Bone marrow (tissue), 2 donors: ENCODE measurements at places on chromosomes 3 and 15.
A peak's percentile ranks its signal among the peaks of the same experiment; 100 is the strongest.

- DNase-seq: no peak
Measured at GRCh38 chr3:169475576-169475975, 187.9 kb downstream of the MECOM start.

DNA sequence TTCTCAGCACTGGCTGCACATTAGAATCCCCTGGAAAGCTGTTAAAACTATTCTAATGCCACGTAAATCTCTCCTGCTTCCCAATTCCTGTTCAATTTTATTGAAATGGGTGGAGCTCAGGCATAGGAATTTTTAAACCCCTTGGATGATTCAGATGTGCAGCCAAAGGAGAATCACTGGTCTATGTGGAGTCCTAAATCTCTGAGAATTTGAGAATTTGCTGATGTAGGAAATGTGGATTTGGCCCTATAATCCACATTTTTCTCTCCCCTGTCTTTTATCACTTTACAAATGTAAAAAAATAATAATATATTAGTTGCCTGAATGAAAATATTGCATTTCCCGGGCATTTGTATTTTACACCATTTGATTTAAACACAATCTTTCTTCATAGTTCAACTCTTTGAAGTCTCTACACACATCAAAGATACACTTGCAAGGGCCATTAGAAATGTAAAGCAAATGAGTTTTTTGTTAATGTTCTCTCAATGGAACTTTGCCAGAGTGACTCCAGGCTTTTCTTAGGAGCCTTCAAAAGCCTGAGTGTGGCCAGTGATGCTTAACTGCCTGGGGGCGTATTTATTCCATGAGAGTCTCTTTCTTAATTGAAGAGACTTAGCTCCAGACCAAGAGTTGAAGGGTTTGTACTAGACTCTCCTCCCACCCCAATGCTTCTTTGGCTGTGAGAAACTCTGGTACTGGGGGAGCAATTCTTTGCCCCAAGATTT lies 48.8 kb upstream of the PTX3 start:
- DNase-seq: no peak

- DNase-seq: no peak
Measured at GRCh38 chr3:123380261-123380660, 68.6 kb downstream of the ADCY5 start.

GRCh38 chr3:113531826-113532697 lies at the start of gene SIDT1:
Gene SIDT1, plus strand, starts transcription at chr3:113532555. Its CDS starts 467 bp downstream, at chr3:113533022.
- DNase-seq: peak; percentile 31

DNA sequence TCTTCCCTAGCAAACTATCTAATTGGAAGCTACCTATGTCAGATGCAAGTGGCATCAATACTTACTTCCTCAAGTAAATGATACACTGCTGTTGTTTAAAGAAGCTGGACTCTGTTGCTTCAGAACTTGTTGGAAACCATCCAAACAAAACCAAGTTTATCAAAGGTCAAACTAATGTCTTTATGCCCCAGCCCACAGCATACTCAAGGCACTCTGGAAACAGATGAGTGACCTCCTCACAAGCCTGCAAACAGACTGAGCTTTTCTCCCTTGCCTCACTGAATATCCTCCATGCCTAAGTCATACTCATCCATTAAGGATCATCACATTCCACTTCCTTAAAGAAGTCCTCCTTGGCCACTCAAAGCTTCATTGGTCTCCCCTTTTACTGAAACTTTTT lies 107.4 kb upstream of the ACP3 start:
- DNase-seq: no peak

DNA sequence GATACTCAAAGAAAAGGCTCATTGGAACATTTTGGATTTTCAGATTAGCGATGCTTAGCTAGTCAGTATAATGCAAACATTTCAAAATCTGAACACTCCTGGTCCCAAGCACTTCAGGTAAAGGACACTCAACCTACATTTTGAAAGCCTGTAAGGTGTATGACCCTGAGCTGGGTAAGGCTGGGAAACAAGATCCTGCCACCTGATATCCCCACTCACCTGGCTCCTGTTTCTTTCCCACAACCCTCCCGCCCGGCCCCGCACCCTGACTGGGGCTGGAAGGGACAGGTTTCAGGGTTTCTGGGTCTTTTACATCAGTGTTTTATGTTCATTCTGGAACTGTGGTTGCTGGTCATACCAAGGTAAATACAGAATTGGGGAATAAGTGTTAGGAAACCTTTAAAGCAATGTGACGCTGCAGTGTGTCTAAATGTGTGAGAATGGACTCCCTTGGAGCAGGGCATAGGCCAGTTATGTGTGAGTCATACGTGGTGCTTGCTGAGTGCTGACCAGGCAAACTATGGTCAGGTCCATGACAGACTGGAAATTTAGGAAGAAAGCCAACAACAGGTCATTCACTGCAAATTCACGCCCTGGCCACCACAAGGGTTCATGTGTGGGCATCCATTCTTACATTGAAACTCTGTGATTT lies 22.9 kb downstream of the CTXND1 start:
- DNase-seq: no peak

DNA sequence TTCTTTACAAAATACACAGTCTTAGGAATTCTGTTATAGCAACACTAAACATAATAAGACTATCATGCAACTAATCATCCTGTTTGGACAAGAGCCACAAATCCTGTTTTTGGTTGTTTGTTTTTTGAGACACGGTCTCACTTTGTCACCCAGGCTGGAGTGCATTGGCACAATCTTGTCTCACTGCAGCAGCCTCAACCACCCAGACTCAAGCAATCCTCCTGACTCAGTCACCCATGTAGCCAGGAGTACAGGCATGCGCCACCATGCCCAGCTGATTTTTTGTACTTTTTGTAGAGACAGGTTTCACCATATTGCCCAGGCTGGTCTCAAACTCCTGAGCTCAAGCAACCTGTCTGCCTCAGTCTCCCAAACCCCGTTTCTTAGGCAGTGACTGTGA lies 28.3 kb downstream of the NEDD4 start:
- no peak for DNase-seq

GRCh38 chr15:46126581-46126980 lies 491.8 kb downstream of the SQOR start:
- no peak for DNase-seq

DNA sequence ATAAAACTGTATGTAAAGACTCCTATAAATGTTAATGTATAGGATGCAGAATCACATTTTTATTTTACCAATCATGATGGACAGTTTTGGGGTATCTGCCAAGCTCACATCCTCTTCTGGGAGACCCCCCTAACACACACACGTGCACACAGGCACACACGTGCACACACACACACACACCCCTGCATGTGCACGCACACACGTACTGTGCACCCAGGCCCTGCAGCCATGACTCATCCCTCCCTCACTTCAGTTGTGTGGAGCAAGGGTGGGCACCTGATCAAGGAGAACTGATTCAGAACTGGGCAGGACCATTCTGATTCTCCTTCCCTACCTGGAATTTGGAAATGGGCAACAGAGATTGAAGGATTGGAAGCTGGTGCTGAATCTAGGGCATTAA lies 16.0 kb upstream of the MINDY4B start:
- DNase-seq: no peak

DNA sequence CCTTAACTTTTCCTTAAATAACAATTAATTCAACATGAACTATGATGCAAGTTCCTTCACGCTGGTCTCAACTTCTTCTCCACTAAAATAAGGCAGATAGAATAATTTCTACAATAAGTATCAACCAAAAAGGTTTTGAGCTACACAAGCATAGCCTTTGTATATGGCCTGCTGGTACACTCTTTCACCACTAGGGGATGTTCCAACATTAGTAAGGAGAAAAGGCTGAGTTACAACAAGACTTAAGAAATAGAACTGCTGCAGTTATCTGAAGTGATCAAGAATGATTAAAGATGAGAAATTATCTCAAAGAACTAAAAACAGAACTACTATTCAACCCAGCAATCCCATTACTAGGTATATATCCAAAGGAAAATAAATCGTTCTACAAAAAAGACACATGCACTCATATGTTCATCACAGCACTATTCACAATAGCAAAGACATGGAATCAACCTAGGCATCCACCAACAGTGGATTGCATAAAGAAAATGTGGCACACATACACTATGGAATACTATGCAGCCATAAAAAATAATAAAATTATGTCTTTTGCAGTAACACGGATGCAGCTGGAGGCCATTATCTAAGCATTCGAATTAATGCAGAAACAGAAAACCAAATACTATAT lies 14.4 kb downstream of the ATP13A3 start:
- DNase-seq: no peak

DNA sequence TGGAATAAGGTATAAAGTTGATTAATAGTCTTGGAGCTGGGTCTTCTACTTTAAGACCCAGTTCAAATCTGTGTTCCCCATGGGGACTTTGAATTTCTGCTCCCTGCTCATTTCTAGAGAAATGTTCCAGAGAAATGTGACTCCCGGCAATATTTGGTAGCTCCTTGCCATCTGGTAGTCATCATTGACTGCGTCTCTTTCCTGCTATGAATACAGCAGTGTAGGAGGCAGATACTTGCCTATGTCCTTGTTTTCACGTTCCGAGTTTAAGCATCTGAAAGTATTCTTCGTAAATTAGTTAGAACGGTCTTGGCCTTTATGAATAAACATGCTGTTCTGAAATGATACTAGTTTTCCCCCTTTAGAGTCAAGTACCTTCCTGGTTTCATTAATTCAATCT lies 352.9 kb downstream of the PTPRG start:
- no peak for DNase-seq

DNA sequence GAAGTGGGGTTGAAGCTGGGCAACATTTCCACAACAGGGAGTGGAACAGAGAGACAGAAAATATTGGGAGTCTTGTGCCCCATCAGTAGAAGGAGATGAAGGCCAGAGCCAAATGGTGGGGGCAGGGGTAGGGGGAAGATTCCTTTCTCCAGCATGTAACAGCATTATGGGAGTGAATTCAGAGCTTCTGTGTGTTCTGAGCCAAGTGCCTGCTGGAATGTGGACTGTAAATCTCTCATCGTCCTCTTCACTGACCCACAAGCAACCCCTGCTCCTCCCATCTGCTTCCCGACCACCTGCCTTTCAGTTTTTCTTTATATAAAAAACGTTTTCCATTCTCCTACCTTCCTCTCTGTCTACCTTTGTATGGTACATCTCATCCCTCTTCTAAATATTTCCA lies 344.2 kb upstream of the TPRG1 start:
- DNase-seq: no peak

GRCh38 chr3:127762077-127762786 lies 60.1 kb downstream of the MGLL start:
- peak; percentile 69 for DNase-seq

- DNase-seq: no peak
Measured at GRCh38 chr15:27486683-27487647, 516.0 kb downstream of the GABRG3 start.

- DNase-seq: no peak
Measured at GRCh38 chr15:90427185-90427584, 39.1 kb downstream of the IQGAP1 start.

DNA sequence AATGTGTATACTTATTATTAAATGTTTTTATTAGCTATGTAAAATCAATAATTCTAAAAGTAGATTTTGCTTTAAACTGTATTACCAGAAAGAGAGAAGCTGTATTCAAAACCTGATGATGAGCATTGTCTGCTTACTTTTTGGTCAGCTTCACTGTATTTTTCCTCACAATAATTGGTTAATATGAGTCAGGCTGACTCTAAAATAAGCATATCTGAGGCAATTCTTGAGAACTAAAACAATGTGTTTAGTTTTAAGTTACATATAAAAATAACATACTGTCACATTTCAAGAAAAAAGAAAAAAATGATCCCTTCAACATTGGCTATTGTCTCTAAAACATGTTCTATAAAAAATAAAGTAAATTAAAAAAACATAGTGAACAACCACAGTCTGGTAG lies 66.1 kb downstream of the EPHA3 start:
- DNase-seq: no peak

- no peak for DNase-seq
Measured at GRCh38 chr15:70039917-70040316, 57.8 kb downstream of the TLE3 start.

DNA sequence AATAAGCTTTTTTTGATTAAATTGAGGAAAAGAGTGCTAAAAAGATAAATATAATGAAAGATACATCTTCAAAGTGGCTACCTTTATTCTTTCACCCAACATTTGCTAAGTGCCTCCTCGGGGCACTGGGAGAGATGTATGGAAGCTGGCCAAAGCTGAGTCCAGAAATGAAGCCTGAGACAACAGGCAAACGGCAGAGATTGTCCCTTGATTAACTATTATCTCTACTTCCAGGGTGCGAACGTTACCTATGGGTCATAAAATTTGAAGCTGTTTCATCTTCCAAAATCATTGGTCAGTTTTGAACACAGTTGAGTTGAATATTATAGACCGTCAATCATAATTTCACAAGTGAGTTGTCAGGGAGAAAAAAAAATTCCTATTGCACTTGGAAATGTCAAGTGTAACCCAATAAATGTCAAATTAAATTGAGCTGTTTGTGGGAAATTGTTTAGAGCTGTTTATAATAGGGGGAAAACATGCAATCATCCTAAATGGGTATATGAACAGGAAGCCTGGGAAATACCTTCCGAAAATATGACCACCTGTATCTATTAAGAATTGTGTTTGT lies 73.9 kb downstream of the SUCLG2 start:
- DNase-seq: no peak

GRCh38 chr3:158712443-158712842 lies 19.8 kb downstream of the RARRES1 start:
- no peak for DNase-seq

DNA sequence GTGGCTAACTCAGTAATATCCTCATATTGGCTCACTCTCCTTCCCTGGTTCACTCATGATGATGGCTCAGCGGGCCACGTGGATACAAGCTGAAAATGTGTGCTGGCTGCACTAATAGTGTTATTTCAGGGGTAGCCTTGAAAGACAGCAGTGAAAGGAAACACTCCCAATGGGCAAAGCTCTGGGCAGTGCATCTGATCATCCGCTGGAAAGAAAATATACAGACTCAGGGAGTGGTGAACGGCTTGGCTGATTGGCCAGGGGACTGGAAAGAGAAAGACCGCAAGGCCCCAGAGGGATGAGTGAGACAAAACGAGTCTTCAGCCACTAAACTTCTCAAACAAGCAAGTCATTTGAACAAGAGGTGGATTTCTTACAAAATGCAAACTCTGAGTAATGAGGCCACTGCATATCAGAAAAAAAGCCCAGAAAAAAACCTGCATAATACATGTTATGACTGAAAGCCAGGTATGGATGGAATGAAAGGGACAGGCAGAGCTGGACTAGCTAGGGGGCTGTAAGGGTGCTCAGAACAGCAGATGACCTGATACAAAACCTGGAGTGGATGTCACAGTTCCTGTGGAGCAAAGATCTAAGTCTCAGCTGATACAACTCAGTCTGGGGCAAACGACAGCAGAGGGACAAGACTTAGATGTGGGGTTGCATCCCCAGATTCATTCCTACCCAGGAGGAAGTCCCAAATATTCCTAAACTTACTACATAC lies 33.3 kb downstream of the CMTM6 start:
- DNase-seq: no peak

GRCh38 chr15:93047621-93048425 lies 41.2 kb downstream of the RGMA start:
- DNase-seq: no peak

DNA sequence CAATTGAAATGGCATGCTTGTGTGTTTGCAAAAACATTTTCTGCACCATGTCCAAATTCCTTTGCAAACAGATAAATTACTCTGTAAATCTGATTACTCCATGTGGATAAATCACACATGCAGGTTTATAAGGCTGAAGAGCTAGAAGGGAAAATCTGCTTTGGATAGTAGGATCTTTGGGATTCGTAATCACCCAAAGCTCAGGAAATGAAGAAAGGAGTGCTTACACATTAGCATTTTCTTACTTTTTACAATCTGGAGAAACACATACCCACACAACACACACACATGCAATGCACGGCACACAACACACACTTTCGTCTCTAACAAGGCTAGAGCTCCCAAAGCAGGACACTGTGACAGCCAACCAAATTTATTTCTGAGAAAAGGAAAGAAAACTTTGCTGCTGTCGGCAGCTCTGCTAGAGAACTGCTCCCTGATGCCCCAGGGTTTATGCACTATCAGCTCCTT lies 2.1 kb downstream of the LSAMP start:
- no peak for DNase-seq
